Kidney epithelial cell (primary cell): ENCODE measurements at places on chromosomes 7 and 10.

- no peak for DNase-seq
Observed at GRCh38 chr10:14548474-14548873, 217.8 kb upstream of the FRMD4A start.

DNA sequence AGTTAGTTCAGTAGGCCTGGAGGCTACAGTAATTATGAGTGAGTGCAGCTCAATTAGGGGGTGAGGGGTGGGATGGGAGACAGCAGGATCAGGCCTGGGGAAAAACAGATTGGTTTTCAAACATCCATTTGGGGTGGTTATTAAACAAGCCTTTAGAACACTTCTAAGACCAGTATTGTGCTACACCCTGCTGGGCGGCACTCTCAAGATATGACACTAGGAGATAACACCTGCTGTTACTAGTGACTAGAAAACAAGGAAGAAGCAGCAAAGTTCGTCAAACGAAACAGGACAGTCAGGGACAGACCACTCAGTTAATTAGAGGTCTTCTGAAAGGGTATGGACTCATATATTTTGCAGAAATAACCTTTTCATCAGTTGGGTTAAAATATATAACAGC lies 353.6 kb downstream of the PTEN start:
- DNase-seq: no peak

DNA sequence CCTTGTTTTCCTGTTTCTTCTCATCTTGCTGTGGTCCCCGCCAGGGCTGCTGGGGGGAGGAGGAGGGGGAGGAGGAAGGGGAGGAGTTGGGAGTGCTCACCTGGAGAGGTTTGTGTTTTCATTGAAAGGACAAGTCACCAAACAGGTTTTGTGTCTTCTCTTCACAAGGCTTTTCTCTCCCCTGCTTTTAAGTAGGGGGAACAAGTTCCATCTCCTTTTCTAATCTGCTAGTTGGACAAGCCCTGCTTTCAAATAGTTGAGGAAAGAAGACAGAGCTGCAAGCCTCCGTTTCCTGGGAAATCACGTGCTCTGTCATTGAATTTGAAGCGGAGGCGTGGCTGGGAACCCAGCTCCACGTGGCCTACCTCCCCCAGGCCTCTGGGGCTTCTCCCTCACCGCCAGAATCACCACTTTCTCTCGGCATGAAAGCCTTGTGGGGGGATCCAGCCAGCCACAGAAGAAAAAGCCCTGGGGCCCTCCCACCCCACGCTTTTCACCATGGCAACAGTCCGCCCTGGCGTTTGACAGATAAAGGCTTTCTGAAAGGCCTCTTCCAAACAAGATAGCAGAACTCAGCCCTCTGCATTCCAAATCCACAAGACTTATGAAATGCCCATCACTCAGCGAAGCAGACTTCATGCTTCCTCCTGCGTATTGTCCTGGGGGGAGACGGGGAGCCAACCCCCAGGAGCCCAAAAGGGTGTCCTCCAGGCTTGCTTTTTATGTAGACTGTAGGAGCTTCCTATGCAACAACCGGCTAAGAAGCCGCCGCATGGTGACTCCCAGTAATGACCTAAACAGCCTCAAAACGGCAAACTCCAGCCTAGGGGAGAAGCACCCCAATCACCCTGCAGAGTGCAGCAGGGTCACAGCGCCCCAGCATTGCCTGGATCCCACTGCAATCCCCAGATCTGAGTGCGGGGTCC lies 51.7 kb downstream of the PROSER2 start:
- DNase-seq: no peak

- DNase-seq: no peak
Observed at GRCh38 chr10:119969609-119970008, 77.1 kb downstream of the SEC23IP start.

DNA sequence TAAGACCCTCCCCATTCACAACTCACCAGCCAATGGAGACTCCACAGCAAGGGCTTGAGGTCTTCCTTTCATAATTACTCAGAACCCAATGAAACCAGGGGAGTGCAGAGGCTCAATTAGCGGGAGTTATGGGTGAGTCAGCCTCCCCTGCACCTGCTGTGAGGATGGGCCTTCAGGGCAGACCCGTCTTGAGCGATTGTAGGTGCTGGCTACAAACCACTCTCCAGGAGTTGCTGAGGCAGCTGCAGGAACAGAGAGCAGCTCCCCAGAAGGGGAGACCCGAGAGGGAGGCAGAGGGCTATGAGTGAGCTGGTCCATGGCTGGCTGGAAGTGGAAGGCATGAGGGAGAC lies 58.5 kb upstream of the SORCS3 start:
- DNase-seq: peak; percentile 32

DNA sequence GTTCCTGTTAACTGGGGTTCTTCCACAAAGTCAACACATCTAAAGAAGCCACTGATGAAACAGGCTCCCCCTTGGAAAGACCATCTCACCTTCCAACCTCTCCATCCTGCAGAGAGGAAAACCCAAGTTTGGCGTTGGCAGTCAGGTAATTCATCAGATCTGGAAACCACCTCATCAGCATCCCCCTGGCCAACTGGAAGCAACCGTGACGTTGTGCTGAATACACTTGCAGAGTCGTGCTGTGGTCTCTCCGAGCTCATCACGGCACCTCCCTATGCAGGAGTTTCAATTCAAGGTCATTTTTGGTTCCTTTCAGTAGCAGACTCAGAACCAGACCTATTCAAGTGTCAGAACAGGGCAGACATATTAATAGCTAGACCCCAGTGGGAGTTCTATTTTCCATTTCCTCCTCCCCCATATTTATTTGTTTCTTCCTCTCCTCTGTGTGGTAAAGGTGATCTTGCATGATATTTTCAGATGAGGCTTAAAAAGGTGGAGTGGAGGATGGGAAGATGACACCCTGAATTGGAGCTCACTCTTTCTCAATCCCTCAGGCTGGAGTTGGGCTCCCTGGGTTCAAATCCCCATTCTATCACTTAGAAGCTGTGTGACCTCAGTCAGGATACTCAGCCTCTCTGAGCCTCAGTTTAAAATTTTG lies 149.1 kb upstream of the ADO start:
- DNase-seq: no peak
